Cardiac ventricle fibroblast (primary cell): ENCODE measurements at places on chromosomes 12 and 14. TPM values are rescaled to one million over a fixed set of nuclear protein-coding genes. Genes with fewer than 3 reads are reported as not detected.

Gene C12orf56
- not detected in 2 replicates for total RNA-seq

Gene HCAR2
- not detected in 2 replicates for total RNA-seq

Gene ZNF219
- total RNA-seq = 17.3 and 20.2 TPM in 2 replicates

Gene PRMT5
- total RNA-seq = 49.7 and 55.9 TPM in 2 replicates

Gene MYF6
- total RNA-seq = not detected in 2 replicates
